Hematopoietic multipotent progenitor cell treated with erythropoietin and hydrocortisone succinate and interleukin-3 and kit ligand, for 8 days (in vitro differentiated cells): ENCODE measurements at places on chromosomes 1 and 21.

- DNase-seq: no peak
These were observed 23.4 kb downstream of the GTF2B start for GRCh38 chr1:88867743-88868521.

- no peak for DNase-seq
These were observed 8.1 kb upstream of the EPHB2 start for GRCh38 chr1:22702296-22703085.

DNA sequence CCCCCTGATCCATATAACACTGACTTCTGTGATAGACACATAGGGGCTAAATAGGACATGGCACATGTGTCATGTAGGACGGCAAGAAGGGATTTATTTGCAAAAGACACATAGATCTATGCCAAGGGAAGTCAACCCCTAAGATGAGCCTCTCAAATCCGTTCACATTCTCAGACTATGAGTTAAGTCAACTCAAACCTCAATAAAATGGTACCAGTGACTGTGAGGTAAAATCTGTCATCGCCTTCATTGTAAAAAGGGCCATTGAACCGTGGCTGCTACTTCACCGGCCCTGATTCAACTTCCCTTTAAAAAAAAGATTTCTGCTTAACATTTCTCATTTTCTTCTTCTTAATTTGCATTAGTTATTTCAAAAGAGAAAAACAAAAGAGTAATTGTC lies 144.0 kb downstream of the ZNF281 start:
- DNase-seq: no peak

GRCh38 chr1:206005234-206005633 lies 2.0 kb upstream of the RAB7B start:
- no peak for DNase-seq

- no peak for DNase-seq
These were observed 60.5 kb downstream of the BACE2 start for GRCh38 chr21:41228492-41228891.

DNA sequence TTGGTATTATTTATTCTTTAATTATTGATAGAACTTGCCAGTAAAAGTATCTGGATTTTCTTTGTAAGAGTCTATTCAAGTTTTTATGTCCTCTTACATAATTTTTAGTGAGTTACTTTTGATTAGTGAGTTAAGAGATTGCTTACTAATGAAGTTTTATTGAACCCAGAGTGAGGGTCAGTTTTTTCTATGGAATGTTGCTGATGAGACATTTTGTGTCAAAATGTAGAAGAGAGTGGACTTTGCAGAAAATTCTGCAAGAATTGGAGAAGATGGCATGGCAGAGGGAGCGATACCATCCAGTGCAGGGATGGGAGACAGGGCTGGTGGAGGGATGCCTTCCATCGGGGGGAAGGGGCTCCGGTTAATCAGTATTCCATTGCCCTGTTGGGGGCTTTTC lies 11.0 kb downstream of the MTARC2 start:
- DNase-seq: no peak

DNA sequence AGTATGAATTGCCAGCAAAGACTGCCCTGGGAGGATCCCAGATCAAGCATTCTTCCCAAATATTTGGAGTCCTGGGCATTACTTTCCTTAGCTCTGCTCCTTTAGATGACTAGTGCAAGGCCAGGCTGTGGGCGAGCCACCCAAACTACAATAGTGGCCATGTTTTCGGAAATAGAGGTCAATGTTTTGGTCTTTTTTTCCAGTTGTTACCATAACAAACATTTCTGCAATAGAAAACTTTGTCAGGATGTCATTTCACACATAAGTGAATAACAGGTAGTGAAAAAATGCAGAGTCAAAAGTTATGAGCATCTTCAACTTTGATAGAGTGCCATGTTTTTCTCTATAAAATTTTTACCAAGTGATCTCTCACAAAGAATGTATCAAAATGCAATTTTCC lies 25.2 kb upstream of the OR10J4 start:
- no peak for DNase-seq

DNA sequence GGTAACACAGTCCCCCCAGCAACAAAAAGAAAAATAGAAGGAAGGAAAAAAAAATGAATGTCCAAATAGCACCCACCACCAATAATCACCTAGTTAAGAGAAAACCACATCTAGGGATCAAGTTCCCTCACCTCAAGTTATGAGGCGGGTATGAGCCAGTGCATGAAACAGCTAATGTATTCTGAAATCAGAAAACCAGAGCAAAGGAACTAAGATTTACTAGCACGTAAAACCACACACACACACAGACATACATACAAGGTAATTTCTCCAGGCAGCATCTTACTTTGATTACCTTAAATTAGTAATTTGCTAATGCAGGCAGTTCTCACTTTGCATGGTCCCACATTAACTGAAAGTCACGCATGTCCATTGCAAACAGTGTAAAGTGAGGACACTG lies 109.8 kb downstream of the HLCS start:
- DNase-seq: no peak

GRCh38 chr1:10444795-10445397 lies 4.9 kb upstream of the CORT start:
- no peak for DNase-seq

- no peak for DNase-seq
These were observed 339 bp downstream of the LHX4 start for GRCh38 chr1:180230416-180230790.

- no peak for DNase-seq
These were observed 14.8 kb downstream of the HSPG2 start for GRCh38 chr1:21922090-21923013.

DNA sequence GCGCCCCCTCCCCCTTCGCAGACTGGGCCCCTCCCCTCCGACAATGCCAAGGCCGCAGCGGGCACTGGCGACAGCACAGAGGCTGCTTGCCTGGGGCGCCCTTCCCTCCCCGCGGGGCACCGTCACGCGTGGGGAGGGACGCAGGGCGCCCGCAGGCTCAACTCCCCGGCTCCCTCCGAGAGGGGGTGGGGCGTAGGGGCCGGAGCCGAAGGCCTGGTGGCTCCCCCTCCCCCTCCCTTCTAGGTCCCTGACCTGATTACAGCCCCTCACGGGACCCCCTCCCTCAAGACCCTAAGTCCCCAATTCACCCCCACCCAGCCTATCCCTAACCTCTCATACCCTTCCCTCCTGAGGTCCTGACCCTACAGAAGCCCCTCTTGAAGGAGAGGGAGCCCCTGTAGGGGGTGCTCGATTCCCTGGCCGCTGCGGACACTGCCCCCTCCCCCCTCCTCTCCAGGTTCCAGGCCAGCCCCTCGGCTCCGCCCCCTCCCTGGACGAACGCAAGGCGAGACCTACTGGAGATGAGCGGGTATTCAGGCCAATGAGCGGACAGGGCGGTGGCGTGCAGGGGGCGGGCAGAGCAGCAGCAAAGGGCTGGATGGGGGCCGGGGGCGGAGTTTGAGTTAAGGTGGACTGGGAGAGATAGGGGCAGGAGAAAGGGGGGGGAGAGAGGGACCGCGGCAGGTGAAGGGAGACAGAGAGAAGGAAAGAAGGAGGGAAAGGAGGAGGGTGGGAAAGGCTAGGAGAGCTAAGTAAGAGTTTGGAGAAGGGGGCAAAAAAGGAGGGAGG lies 733 bp upstream of the ZBTB7B start:
- DNase-seq: peak; percentile 98

GRCh38 chr21:36306872-36307534 lies 13.0 kb upstream of the MORC3 start:
- no peak for DNase-seq

DNA sequence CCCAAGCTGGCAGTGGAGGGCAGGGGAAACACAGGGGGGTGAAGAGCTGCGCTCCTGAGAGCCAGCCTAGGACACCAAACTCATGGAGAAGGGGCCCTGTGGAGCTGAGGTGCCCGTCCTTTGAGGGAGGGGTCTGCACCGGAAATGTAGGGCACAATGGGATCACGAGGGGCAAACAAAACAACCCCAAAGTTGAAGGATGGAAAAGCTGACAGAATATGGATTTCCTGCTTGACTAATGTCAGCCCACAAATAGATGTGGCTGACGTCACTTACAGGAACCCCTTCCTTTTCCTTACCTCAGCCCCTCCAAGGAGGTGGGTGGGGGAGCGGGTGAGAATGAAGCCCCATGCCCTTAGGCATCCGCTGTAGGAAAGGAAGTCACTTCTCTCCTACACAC lies 110.9 kb downstream of the KCNN3 start:
- DNase-seq: no peak

- DNase-seq: no peak
These were observed 96.2 kb downstream of the RNF220 start for GRCh38 chr1:44501047-44501890.

DNA sequence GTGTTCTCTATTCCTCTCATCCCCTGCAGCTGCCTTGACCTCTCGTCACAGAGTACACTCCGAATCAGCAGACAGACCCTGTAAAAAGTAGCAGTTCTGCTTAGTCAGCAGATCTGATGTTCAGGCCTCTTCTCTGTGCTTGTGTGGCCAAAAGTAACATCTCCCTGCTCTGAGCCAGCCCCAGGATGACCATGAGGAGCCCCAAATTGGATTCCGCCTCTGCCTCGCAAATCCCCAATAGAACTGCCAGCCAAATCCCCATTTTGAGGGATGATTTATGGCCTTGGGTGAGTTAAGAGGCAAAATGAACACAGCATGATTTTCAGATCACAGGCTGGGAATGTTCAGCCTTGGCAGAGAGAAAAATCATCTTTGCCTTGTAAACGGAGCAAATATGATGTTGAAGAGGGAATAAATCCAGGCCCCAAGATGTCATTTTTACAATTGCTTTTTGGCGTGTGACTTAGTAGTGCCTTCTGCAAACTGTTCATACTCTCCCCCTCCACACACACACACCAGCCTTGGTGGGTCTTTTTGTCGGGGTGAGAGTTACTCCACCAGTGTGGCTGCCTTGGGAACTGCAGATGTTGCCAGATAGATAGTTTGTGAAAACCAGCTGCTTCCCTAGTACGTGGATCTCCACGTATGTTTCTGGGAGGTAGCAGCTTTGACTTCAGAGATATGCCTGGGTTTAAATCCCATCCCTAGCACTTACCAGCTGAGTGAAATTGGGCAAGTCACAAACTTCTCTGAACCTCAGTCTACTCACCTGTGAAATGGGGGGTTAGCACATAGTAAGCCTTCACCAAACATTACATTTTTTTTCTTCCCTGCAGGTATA lies 77.8 kb downstream of the MAN1C1 start:
- no peak for DNase-seq

- peak; percentile 50 for DNase-seq
These were observed 27.9 kb downstream of the RGS5 start for GRCh38 chr1:163174524-163175437.

GRCh38 chr1:3192361-3192760 lies 123.4 kb downstream of the PRDM16 start:
- no peak for DNase-seq

- DNase-seq: no peak
These were observed 413 bp upstream of the C1orf232 start for GRCh38 chr1:26169198-26169554.

DNA sequence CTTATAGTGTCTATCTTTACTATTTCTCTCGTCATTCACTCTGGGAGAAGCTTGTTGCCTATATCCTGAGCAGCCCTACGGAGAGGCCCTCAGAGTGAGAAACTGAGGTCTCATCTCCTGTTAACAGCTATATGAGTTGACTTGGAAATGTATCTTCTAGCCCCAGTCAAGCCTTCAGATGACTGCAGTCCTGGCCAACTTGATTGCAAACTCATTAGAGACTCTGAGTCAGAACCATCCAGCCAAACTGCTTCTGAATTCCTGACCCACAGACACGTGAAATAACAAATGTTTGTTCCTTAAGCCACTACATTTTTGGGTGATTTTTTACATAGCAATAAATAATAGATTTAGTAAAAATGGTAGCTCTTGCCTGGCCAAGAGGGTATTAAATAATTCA lies 3.9 kb upstream of the ZBED6 start:
- DNase-seq: no peak

DNA sequence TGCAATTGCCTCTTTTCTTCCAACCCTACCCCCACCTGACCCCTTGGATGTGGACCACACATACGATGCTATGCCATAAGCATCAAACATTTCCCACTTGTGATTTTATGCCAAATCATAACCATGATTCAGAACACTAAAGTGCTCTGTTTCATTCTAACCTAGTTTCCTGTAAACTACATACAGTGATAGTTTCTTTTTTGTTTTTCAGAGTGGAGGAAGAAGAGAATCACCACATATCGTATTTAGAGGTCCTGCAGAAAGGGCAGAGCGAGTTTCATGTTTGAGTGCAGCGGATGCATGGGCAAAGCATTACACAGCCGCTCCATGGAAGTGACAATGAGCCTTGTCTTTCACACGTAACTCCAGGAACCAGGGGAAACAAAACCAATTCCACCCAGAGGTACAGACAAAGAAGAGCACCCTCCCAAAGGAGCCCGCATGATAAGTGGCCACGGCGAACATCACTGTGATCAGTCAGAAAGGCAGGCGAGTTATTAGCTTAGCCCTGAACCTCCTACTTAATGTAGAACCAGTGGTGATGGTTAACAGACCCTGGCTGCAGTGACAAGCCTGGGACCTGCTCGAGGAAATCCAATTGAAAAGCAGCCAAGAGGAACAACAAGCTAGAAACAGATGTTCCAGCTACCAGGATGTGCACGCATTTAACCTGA lies 64.0 kb upstream of the ZNF281 start:
- DNase-seq: no peak

- DNase-seq: peak; percentile 38
These were observed 3.9 kb upstream of the COL16A1 start for GRCh38 chr1:31707711-31708110.

DNA sequence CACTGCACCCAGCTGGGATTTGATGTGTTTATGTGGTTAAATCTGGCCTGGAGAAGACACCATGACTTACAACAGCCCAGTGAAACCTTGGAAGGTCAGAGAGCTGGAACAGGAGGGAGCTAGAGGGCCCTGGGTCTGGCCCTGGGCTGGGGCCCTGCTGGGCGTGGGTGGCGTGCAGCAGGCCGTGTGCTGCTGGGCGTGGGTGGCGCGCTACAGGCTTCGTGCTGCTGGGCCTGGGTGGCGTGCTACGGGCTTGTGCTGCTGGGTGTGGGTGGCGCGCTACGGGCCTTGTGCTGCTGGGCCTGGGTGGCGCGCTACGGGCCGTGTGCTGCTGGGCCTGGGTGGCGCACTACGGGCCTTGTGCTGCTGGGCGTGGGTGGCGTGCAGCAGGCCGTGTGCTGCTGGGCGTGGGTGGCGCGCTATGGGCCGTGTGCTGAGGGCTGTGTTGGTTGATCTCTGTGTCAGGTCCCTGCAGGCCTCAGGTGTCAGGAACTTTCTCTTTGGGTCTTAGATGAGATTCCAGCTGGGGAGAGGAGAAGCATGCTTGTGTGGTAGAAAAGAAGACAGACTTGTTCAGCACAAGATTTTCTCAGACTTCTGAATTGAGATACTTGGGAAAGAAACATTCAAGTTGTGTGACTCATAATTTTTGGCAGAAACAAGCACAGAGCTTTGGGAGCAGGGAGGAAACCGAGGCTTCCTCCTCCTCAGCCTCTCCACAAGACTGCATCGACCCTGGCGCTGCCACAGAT lies 66.0 kb downstream of the COL18A1 start:
- DNase-seq: no peak

DNA sequence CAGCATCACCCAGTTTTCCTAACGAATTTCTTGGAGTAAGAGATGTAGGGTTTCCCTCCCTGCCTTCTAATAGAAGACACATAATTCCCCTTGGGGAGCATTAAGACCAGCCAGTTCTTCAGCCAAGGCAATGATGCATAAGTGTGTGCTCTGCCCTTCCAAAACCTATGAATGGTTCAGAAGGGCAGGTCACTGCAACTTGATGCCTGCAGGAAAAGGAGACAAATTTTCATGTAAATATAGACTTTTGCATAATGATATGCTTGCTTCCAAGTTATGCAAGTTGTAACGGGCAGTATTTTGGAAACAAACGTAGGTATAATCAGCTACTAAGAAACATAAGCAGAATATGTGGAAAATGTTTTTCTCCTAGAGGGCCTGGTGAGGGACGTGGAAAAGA lies 31.6 kb downstream of the PTGS2 start:
- DNase-seq: no peak

GRCh38 chr21:37837381-37837780 lies 78.9 kb downstream of the KCNJ6 start:
- DNase-seq: no peak
